Pulmonary artery endothelial cell (primary cell): ENCODE measurements at places on chromosomes 16 and 17. TPM values are rescaled to one million over a fixed set of nuclear protein-coding genes. Genes with fewer than 3 reads are reported as not detected.

The ABCC11 gene
- total RNA-seq = not detected in 2 replicates

The CTF1 gene
- 0.20 and 0.21 TPM in 2 replicates for total RNA-seq

The MYH8 gene
- total RNA-seq = not detected in 2 replicates

The NME2 gene
- total RNA-seq = 433 and 570 TPM in 2 replicates

The KRT33A gene
- total RNA-seq = not detected in 2 replicates

The HSPB9 gene
- not detected in 2 replicates for total RNA-seq

The SLC52A1 gene
- 0.07 TPM in 2 replicates for total RNA-seq

The FAM171A2 gene
- 3.7 and 6.1 TPM in 2 replicates for total RNA-seq

The SCNN1G gene
- total RNA-seq = not detected in 2 replicates

The IQCK gene
- 9.2 and 10.8 TPM in 2 replicates for total RNA-seq

The CXCL16 gene
- total RNA-seq = 2.4 and 7.4 TPM in 2 replicates

The ASIC2 gene
- total RNA-seq = under 0.01 and 0.04 TPM in 2 replicates

The KLHL11 gene
- 24.7 and 35.4 TPM in 2 replicates for total RNA-seq

The FN3K gene
- total RNA-seq = 4.2 and 5.3 TPM in 2 replicates

The TPSG1 gene
- not detected in 2 replicates for total RNA-seq

The SOST gene
- not detected in 2 replicates for total RNA-seq
